ENCODE measurements at places on chromosomes 2 and 18.

- peak; percentile 66 for DNase-seq
Measured at GRCh38 chr2:239882331-239882732, 142.8 kb downstream of the NDUFA10 start.

GRCh38 chr2:221050020-221050795 lies 521.9 kb downstream of the EPHA4 start:
- no peak for DNase-seq

DNA sequence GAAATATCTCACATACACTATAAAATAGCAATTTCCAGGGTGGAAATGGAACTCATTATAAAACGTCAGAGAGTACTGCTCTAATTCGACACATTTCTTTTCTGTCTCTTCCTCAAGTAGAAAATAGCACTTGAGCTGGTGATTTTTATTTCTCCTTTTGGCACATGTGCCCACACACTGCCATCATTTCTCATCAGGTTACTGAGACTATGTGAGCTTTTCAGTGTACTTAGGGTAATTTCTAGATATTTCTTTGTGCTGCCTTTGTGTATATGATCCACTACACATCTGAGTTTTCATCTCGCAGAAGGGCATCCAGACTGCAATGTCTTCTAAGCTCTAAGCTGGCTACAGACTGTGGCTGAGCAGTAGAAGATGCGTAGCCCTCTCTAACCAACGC lies 62.1 kb upstream of the PGAP1 start:
- no peak for DNase-seq

GRCh38 chr2:147603876-147604275 lies 241.0 kb upstream of the ACVR2A start:
- DNase-seq = no peak

DNA sequence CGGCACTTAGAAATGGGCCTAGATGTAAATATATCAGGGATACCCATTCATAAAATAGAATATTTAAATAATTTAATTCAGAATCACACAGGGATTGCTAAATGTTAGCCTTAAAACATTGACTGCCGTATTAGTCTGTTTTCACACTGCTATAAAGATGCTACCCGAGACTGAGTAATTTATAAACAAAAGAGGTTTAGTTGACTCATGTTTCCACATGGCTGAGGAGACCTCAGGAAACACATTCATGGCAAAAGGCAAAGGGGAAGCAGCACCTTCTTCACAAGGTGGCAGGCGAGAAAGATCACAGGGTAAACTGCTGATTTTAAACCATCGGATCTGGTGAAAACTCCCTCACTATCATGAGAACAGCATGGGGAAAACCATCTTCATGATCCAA lies 223.6 kb upstream of the GULP1 start:
- DNase-seq = no peak

DNA sequence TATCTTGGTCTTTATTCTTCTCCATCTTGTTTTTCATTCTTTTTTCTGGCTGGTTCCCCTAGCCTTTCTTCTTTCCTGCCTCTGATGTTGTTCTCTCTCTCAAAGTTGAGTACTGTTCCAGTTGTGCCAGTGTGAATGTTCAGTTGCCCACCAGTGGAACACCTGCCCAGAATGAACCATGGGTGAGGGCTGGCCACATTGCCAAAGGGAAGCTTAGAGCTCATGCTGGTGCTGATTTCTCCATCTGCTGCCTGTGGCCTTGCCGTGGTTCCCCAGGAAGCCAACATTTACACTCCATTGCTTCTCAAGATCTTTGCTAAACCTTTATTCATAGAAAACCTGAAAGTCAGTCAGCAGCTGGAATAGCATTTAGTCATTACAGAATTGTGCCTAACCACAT lies 99.1 kb upstream of the MC2R start:
- no peak for DNase-seq

- no peak for DNase-seq
Measured at GRCh38 chr2:170742896-170743529, 27.2 kb upstream of the ERICH2 start.

DNA sequence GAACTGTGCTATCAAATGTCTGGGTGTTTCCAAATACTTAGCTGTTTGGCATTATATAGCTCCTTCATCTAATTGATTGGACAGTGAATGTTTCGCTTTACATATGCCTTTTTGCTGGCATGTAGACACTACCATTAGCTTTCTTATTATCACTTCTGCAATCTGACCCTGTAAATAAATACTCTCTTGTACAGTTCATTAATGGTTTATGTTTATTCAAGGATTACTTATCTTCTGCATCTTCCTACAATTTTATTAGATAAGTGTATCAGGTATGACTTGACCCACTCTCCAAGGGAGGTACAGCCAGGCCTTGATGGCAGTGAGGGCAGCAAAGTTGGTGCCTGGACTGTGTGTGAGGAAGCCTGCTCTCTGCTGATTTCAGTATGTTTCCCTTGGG lies 614.1 kb upstream of the SETBP1 start:
- no peak for DNase-seq

- peak; percentile 73 for DNase-seq
Measured at GRCh38 chr2:218286570-218287459, 5.5 kb downstream of the TMBIM1 start.

- DNase-seq = no peak
Measured at GRCh38 chr2:65347913-65348312, 84.5 kb downstream of the SPRED2 start.

GRCh38 chr2:86221066-86221684 lies 21.9 kb downstream of the MRPL35 start:
- peak; percentile 78 for DNase-seq

Measured in RPMI8226 (cell line).